ENCODE measurements at places on chromosomes 5 and 9.

DNA sequence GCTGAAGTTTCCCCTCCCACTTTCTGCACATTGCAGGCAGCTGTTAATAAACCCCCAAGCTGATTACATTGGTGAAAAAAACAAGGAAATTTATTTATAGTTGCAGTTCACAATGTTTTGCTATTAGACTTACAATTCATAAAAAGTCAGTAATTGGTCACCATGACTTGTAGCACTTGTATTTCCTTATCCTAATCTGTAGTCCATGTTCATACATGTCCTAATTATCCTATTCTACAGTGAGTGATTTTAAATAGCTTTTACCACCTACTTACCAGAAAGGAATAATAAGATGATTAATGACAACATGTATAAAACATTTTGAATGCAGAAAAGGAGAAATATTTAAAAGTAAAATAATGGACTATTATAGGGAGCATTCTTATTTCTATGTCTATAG, 760.0 kb upstream of the RIOK2 start:
- no peak for DNase-seq

- no peak for DNase-seq
These were observed 94.0 kb downstream of the ZNF608 start for GRCh38 chr5:124652514-124652819.

DNA sequence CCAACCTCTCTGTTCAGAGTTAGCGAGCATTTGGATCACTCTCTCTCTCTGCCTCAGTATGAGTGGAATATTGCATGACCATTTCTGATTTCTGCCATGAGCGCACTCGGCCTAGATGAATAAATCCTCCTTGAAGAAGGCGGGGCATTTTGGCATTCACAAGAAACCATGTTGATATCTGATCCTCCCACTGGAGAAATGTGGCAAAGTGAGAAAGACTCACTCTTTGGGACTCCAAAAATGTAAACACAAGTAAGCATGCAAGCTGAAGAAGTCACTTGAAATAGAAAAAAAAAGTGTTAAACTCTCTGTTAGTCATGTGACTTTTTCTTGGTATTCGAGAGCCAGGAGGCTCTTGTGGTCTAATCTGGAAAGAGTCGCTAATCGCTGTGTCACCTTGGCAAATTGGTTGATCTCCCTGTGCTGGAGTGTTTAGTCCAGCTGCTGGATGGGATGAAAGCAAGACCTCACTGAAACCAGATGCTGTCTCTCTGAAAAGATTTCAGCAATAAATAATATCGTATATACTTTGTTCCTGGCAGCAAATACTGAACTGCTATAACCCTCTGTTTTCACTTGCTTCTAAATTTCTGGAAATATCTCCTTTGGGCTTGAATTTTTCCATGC, 95.5 kb downstream of the GHR start:
- no peak for DNase-seq

GRCh38 chr5:32217886-32218396, 43.8 kb upstream of the GOLPH3 start:
- no peak for DNase-seq

DNA sequence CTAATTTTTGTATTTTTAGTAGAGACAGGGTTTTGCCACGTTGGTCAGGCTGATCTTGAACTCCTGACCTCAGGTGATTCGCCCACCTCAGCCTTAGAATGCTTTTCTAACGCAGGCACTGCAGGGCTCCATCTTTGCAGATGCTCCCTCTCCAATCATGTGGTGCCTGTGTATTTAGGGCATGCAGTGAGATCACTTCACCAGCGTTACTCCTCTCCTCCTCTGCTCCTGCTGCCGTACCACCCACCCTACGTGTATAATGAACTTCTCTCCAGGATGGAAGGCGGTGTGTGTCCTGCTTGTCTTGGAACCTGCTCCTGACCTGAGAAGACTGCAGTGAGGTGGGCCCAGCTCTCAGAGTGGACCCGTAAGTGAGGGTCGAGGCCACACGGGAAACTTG, 13.6 kb upstream of the CFAP157 start:
- no peak for DNase-seq

GRCh38 chr9:108474356-108474755, 381.4 kb downstream of the ACTL7B start:
- no peak for DNase-seq

GRCh38 chr9:4538107-4538506, 47.8 kb downstream of the SLC1A1 start:
- no peak for DNase-seq

DNA sequence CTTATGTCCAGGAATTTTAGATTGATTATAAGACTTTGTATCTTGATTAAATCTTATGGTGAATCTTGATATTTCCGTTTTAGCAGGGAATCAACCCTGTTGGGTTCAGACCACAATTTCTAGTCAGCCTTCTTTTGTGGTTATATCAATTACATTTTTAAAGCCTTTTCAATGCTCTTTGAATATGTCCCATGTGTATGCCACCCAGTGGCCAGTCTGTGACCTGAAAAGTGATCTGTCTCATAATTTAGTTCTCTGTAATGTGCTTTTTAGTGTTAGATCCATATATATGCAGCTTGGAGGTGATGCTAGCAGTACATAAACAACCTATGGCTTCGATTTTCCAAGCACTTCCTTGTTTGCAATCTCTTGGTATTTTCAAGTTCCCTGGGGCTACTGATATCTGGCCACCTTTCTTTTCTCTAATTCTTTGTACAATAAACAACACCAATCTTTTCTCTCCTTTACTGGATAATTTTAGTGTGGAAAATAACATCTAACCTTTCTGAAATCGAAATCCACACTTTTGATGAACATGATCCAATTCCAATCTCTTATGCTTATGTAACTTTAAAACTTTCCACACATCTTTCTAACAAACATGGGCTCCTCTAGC, 28.8 kb downstream of the PDE8B start:
- peak; percentile 8 for DNase-seq

DNA sequence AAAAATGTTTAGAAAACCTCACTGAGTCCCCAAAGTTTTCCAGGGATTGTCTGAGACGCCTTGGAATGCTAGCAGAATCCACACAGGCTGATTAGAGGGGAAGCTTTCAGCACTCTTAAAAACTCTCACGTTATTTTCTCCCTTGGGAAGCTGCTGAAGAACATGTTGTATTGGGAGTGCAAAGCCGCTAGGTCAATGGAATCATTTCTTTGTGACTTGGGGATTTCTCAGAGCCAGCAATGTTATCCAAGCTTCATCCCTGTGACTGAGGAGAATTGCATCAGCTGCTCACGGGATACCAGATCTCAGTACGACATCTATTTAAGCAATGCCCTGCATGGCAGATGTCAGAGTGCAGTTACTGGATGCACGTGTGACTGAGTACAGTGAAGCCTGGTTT, 426.4 kb upstream of the MPDZ start:
- no peak for DNase-seq

- no peak for DNase-seq
These were observed 5.7 kb downstream of the EDIL3 start for GRCh38 chr5:84378961-84379360.

GRCh38 chr9:4422495-4422894, 67.8 kb upstream of the SLC1A1 start:
- no peak for DNase-seq

- no peak for DNase-seq
These were observed 101.9 kb downstream of the CD180 start for GRCh38 chr5:67094476-67095300.

DNA sequence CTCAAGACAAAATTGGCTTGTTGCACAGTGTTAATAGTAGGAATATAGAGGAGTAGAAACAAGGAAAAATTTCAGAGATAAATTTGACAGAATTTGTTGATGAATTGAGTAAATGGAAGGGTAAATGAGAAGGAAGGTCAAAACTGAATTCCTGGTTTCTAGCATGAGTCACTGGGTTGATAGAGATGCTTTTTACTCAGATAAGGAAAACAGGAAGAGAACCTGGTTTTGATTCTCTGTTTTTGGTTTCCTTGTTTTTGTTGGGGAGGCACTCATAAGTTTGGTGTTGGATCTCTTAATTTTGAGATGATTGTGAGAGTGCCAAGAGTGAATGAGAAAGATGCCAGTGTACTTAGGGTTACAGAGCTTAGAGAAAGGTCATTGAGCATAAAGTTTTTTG, 7.1 kb downstream of the LRRC70 start:
- DNase-seq = no peak

DNA sequence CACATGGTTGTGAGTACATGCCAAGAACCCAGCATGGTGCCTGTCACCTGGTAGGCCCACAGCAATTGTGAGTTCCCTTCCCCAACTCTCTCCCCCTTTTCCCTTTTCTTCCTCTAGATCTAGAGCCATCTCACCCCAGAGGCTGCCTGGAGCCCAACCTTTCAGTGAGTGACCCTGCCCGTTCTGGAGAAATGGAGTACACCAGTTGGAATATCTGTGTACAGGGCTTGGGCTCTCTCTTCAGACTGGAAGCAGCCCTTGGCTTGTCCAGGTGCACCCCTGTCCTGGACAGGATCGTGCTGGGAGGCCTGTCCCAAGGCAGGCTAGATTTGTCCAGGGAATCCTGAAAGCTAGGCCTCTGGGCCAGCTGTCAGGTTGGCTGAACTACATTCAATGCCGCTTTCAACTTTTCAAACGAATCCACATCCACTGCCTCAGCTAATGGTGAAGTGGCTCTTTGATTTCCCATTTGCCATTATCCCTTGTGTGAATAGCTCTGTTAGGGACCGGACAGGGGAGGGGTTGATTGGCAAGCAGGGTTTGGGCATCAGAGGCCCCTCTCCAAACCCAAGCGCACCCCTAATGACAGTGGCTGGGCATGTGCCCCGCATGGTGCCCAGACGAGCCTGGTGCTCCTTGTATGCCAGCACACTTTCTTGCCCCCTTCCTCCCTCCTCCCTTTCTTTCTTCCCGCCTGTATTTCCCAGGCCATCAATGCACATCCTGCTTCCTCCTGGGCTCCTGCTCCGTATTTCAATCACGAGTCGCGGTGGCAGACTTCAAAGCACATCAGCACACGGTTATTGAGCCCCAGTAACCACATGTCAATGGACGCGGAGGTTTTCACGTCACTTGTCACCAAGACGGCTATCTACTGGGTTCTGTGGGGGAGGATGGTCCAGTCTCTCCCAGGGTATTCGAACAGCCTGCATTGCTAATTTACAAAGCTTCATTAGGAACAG, 211.2 kb downstream of the DAB2IP start:
- DNase-seq = no peak

GRCh38 chr9:87850391-87850790, 32.3 kb upstream of the SPATA31E1 start:
- no peak for DNase-seq

GRCh38 chr5:138068742-138069600, 14.9 kb upstream of the WNT8A start:
- peak; percentile 63 for DNase-seq

- DNase-seq = no peak
These were observed 209.4 kb upstream of the IL12B start for GRCh38 chr5:159539678-159540077.

DNA sequence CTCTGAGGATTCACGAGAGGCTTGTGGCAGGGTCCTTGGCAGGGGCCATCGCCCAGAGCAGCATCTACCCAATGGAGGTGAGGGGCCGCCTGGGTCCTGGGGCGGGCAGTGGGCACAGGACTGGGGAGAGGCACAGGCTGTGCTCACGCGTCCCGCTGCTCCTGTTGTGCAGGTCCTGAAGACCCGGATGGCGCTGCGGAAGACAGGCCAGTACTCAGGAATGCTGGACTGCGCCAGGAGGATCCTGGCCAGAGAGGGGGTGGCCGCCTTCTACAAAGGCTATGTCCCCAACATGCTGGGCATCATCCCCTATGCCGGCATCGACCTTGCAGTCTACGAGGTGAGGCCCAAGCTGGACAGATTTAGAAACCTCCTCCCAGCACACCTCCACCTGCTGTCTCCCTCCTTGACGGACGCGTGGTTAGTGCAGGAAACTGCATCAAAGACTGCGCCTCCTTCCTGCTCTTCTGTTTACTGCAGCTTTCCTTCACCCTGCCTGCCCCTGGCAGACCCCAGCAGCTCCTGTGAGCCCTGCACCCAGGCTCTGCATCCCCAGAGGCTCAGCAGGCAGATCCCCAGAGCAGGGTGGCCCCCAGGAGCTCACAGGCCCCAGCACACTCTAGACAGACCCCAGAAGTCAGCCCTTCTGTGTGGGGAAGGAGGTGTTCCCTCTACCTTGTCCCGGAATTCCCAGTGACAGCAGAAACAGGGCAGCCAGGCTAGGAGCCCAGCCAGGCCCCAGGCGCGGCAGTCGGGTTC, 21.2 kb downstream of the PTGES2 start:
- no peak for DNase-seq

GRCh38 chr5:23385036-23385435, 122.4 kb upstream of the PRDM9 start:
- no peak for DNase-seq

GRCh38 chr9:94638335-94639060, 820 bp downstream of the FBP1 start:
- no peak for DNase-seq

DNA sequence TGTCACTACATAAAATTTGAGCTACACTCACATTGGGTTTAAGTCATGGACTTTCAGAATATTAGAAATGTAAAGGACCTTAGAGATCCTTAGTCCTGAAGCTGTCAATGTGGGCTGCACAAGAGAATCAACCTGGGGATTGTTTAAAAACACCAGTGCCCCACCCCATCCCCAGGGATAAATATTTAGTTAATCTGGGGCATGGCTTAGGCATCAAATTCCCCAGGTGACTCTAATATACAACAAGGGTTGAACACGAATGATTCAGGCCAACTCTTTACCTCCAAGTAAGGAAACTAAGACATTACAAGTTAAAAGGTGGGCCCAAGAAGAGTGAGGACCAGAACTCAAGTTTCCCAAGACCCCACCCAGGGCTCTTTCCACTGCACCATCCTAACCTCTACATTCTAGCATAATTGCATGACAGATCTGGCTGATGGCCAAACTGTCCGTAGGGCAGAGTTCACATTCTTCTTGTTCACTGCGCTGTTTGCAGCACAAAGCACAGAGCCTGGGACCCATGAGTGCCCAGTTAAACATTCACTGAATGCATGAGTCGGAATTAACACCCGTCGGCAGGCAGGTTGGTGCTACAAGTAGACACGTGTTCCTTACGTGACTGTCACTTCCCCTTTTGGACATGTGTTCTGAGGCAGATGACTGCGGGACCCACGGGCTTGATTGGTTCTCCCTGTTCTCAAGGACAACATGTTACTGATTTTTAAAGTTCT, 25.2 kb downstream of the CYFIP2 start:
- no peak for DNase-seq

GRCh38 chr9:134488331-134489280, 153.0 kb upstream of the COL5A1 start:
- DNase-seq = no peak

All from COLO829 (cell line).